ENCODE measurements at places on chromosomes 16 and 17.

- peak; percentile 11 for DNase-seq
Observed at GRCh38 chr17:28598389-28598788, 436 bp downstream of the SPAG5 start.

DNA sequence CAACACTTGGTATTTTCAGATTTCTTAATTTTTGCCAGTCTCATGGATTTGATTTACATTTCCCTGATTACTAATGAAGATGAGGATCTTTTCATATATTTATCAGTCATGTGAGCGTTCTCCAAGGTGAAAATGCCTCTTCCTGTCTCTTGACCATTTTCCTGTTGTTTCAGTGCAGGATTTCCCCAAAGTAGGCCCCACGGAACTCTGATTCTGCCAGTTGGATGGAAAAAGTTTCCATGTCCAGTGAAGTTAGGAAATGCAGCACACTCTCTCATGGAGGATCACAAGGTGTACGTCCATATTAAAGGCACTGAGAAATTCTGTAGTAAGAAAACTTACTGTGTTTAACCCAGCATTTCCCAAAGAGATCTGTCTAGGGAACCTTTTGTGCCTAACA is 16.5 kb upstream of the LIMD2 start:
- no peak for DNase-seq

DNA sequence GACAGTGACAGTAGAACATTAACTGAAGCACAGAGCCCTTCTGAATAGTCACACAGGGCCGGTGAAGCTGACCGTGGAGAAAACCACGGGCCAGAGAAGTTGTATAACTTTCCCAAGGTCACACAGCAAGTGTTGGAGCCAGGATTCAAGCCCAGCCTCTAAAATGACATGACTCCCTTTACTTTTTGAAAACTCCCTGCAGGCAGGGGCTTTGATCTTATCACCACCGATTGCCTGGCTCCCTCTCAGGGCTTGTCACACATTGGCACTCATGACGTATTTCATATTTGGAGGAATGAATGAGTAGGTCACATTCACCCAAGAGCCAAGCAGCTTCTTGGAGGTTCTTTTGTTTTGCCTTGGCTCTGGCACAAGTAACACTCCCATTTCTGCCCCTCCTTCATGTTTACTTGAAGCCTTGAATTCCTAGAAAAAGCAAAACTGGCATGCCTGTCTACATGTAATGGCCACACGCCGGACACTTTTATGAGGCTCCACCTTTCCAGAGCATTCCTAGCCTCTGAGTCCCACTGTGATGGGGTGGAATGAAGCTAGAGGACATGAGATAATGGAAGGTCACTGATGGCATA is 13.3 kb upstream of the RBBP6 start:
- no peak for DNase-seq

GRCh38 chr17:62802561-62803205 is 5.4 kb downstream of the MARCHF10 start:
- no peak for DNase-seq

DNA sequence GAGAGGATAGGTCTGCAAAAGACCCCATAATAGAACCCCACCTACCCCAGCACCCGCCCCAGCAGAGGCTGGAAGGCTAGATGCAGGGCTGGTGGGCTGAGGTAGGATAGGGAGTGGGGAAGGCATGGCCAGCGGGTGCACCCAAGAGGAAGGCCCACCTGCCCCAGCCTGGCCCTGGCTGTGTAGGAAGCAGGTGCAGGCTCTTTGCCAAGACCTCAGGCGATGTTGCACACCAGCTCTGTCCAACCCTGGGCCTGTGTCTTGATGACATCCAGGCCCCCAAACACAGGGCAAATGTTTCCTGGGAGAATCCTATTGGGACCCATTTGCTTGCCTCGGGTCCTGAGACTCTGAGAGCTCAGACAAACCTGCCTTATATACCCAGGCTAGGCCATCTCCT is 12.2 kb downstream of the UNC119 start:
- no peak for DNase-seq

- DNase-seq: no peak
Observed at GRCh38 chr17:67049025-67049739, 4.8 kb downstream of the CACNG1 start.

DNA sequence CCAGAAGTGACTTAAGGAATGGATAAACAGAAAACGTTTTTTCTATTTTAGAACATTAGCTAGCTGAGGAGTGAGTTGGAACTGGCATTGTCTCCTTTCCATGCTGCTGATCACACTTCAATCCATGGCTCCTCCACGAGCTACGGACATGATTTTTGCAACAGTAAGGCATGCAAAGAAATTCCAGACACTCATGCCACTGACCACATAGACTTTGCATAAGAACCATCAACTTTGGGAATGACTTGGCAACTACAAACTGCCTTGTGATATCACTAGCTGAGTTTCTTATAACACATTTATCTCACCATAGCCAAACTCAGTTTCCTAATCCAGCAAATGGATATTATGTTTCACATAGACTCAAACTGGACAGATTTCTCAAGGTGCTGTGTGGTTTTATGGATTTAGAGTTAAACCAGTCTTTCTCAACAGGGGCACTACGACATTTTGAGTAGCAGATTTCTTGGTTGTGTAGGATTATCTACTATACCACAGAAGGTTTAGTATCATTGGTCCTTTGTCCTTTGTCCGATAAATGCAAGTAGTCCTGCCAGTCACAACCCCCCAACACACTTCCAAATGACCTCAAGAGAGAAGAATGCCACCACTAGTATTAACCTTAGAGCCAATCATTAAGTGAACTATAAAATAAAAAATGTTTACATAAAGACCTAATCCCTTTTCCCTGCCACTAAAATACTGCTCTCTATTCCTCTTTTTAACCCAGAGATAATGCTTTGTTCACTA is 48.3 kb upstream of the C17orf78 start:
- no peak for DNase-seq

DNA sequence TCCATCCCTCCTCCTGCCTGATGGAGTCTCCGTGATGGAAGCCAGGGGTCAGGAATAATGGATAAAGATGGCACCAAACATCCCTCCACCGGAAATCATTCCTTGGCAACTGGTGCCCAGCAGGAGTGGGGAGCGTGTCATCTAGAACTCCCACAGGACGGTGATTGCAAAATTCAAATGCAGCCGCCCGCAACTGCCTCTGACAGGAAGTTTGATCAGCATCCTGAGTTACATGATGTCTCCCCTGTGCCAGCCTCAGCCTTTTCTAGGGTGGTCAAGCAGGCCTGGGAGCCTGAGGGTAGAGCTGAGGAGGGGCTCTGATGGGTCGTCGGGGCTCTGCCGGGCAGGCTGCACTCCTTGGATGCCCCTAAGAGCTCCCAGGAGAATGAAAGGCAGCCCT is 52.8 kb downstream of the GSG1L start:
- DNase-seq: no peak

DNA sequence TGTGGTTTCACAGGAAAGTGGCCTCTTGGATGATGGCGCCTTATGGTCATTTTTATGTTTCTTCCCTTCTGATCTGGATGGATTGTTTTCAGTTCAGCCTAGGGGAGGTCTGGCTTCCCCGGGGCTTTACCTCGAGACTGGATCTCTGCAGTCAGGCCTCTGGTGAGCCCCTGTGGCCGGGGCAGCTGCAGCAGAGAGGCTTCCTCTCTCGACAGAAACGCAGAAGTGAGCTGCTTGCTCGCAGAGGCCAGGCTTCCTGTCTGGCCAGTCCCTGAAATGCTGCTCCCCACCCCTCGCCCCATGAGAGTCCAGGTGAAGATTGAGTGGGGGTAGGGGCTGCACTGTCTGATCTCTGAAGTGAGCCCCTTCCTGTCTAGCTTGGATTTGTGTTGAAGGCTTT is 44.0 kb downstream of the PLCG2 start:
- no peak for DNase-seq

DNA sequence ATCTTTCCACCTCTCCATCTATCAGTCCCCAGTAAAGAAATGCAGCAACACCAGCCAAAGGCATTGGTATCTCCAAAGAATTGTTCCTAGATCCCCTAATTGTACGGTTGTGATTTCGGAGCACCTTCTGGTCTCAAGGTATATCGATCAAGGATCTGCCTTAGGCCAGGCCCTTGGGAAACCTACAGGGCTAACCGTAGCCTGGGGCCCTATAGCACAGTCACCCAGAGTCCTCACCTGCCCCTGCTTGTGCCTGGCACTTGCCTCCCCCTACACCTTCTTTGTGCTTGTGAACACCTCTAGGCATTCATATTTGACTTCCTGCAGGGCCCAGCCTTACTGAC is 16.8 kb upstream of the AURKB start:
- no peak for DNase-seq
